ENCODE measurements at places on chromosomes 4 and X. TPM values are rescaled to one million over a fixed set of nuclear protein-coding genes. Genes with fewer than 3 reads are reported as not detected.

Gene TENM3
- not detected for total RNA-seq

Gene ADAM29
- total RNA-seq, result not detected

Gene MSMO1
- 67.1 TPM for total RNA-seq

GRCh38 chr4:96833831-96834230 lies 993.9 kb downstream of the PDHA2 start:
- no peaks in the 10 kb centered on the region for H3K27me3 ChIP-seq
- no peaks in the 10 kb centered on the region for H3K4me1 ChIP-seq
- DNase-seq, result no peak
- H3K36me3 ChIP-seq, result no peaks in the 10 kb centered on the region

- H3K4me3 ChIP-seq, result no peak overlapping the region
- peaks cover 2% of the 10 kb centered on the region for H3K36me3 ChIP-seq
- DNase-seq, result no peak
- H3K27me3 ChIP-seq, result no peaks in the 10 kb centered on the region
- H3K4me1 ChIP-seq, result peaks cover 8% of the 10 kb centered on the region
Measured at GRCh38 chrX:129836827-129837226, 6.9 kb downstream of the ZDHHC9 start.

DNA sequence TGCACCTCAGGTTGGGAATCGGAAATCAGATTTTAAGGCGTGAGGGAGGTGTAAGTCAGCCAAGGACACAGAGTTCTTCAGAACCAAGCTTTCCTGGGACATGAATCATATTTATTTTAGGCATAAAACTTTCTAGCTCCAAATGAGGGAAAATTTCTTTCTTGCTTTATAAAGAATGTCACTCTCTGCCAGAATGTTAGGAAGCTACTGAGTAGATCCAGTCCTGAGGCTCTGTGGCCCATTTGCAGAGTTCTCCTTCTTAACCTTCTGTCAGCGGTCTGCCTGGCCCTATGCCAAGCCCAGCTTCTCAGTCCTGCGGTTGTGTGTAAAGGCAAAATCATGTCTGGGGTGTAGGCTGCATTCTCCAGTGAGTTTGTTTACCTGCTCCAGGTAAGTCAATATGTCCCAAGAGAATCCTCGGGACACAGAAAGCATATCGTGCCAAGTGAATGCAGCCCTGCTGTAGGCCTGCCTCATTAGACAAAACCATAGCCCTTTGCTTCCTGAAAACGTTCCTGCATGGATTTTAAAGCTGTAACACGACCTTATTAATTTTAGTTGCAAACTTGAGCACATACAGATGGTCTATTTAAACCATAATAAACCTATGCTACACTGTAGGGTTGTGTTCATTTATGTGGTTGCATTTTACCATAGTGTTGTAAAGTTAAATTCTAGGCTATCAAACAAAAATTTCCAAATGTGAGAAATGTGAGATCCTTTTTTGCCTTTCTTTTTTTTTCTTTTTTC lies 29.2 kb upstream of the CCNI start:
- H3K4me1 ChIP-seq, result peaks cover 9% of the 10 kb centered on the region
- H3K4me3 ChIP-seq, result no peak overlapping the region
- no peak overlapping the region for H3K27ac ChIP-seq
- H3K27me3 ChIP-seq, result peaks cover 9% of the 10 kb centered on the region
- no peak for DNase-seq

GRCh38 chr4:3320361-3321023 lies 27.7 kb downstream of the RGS12 start:
- H3K27ac ChIP-seq, result no peak overlapping the region
- H3K4me3 ChIP-seq, result no peak overlapping the region
- H3K36me3 ChIP-seq, result peaks cover 5% of the 10 kb centered on the region

GRCh38 chr4:24799544-24800324 lies 4.4 kb downstream of the SOD3 start:
- H3K27ac ChIP-seq, result no peak overlapping the region
- no peak overlapping the region for H3K4me3 ChIP-seq
- H3K36me3 ChIP-seq, result no peaks in the 10 kb centered on the region
- peaks cover 38% of the 10 kb centered on the region for H3K27me3 ChIP-seq

GRCh38 chr4:14130551-14130950 lies 503.0 kb upstream of the BOD1L1 start:
- H3K27me3 ChIP-seq, result no peaks in the 10 kb centered on the region
- no peaks in the 10 kb centered on the region for H3K4me1 ChIP-seq
- H3K4me3 ChIP-seq, result no peak overlapping the region

GRCh38 chr4:44320833-44321232 lies 127.8 kb downstream of the KCTD8 start:
- H3K4me3 ChIP-seq, result no peak overlapping the region
- no peaks in the 10 kb centered on the region for H3K27me3 ChIP-seq
- no peak for DNase-seq
- no peaks in the 10 kb centered on the region for H3K4me1 ChIP-seq

- no peaks in the 10 kb centered on the region for H3K36me3 ChIP-seq
- no peaks in the 10 kb centered on the region for H3K27me3 ChIP-seq
- no peak overlapping the region for H3K27ac ChIP-seq
Measured at GRCh38 chrX:24231641-24232179, 82.2 kb downstream of the SUPT20HL2 start.

DNA sequence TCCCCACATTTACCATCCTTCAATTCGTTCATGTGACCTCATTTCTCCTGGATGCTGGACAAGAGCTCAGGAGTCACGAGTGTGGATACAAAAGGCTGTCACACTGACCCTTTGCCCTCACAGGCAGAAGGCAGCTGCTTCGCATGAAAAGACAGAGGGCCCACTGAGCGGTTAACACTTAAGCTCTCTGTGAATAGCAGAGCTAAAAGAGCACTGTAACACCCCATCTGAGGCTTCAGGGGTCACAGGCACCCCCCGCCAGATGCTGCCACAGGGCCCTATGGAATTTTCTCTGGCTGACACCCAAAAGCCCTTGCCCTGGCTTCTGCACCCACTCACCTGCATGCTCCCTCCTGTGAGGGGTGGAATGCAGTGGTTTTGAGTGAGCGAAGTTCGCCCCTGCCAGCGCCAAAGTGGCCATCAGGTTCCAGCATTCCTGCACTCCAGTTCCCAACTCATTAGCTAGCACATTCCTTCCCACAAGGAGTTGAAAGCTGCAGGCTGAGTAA lies 360.9 kb downstream of the PPP3CA start:
- H3K4me1 ChIP-seq, result no peaks in the 10 kb centered on the region
- no peak overlapping the region for H3K27ac ChIP-seq
- H3K27me3 ChIP-seq, result no peaks in the 10 kb centered on the region
- H3K4me3 ChIP-seq, result no peak overlapping the region

DNA sequence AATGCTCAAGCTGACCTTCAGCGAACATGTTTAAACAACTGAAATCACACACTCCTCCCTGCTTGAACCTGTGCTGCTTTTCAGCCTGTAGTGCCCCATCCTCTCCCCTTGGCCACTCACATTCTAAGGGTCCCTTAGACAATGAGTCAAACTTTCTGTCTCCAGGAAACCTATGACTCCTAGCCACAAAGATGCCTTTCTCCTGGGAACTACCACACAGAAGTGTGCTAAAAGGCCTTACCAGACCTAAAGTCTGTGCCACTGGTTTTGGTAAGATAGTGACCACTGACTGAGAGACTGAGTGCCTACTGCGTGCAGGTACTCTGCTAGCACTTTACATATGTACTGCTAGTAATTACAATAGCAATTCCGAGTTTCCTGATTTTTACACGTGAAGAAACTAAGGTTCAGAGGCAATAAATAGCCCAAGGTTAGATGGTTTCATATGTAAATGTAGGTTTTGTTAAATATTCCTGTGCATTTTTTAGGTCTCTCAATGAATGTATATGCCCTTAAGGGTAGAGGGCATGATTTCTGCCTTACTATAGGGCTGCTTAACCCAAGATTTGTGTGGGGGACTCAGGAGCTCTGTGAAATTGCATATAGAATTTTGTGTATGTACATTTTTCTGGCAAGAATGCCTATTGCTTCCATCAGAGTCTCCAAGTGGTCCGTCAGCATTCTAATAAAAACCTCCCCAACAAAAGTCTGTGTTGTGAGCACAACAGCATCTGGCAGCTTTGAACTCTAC lies 71.1 kb downstream of the NSG1 start:
- H3K27ac ChIP-seq, result no peak overlapping the region
- H3K4me1 ChIP-seq, result peaks cover 31% of the 10 kb centered on the region
- no peaks in the 10 kb centered on the region for H3K27me3 ChIP-seq
- no peak overlapping the region for H3K4me3 ChIP-seq
- DNase-seq, result no peak

GRCh38 chr4:8472158-8472688 lies 31.6 kb downstream of the TRMT44 start:
- H3K4me1 ChIP-seq, result no peaks in the 10 kb centered on the region
- no peak for DNase-seq
- H3K4me3 ChIP-seq, result no peak overlapping the region
- H3K36me3 ChIP-seq, result peaks cover 25% of the 10 kb centered on the region

GRCh38 chr4:55087009-55087912 lies 38.1 kb downstream of the KDR start:
- H3K4me1 ChIP-seq, result no peaks in the 10 kb centered on the region
- H3K36me3 ChIP-seq, result no peaks in the 10 kb centered on the region
- no peak for DNase-seq
- no peak overlapping the region for H3K4me3 ChIP-seq

DNA sequence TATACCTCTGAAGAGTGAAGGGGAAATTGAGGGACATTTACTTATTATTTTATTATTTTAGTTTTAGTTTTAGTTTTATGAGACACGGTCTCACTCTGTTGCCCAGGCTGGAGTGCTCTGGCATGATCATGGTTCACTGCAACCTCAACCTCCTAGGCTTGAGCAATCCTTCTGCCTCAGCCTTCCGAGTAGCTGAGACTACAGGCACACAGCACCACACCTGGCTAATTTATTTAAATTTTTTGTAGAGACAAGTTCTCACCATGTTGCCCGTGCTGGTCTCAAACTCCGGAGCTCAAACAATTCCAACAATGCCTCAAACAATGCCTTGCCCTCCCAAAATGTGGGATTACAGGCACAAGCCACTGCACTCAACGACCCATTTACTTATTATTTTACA lies 68.4 kb upstream of the BMP2K start:
- H3K27ac ChIP-seq, result no peak overlapping the region
- no peak overlapping the region for H3K4me3 ChIP-seq
- no peaks in the 10 kb centered on the region for H3K36me3 ChIP-seq
- H3K27me3 ChIP-seq, result no peaks in the 10 kb centered on the region

- no peaks in the 10 kb centered on the region for H3K4me1 ChIP-seq
- H3K4me3 ChIP-seq, result no peak overlapping the region
- no peak for DNase-seq
- H3K27ac ChIP-seq, result no peak overlapping the region
- no peaks in the 10 kb centered on the region for H3K36me3 ChIP-seq
- no peaks in the 10 kb centered on the region for H3K27me3 ChIP-seq
Measured at GRCh38 chr4:173685831-173686210, 155.8 kb upstream of the HAND2 start.

- no peaks in the 10 kb centered on the region for H3K4me1 ChIP-seq
- peaks cover 2% of the 10 kb centered on the region for H3K27me3 ChIP-seq
Measured at GRCh38 chr4:108799306-108799705, 36.5 kb upstream of the ETNPPL start.

DNA sequence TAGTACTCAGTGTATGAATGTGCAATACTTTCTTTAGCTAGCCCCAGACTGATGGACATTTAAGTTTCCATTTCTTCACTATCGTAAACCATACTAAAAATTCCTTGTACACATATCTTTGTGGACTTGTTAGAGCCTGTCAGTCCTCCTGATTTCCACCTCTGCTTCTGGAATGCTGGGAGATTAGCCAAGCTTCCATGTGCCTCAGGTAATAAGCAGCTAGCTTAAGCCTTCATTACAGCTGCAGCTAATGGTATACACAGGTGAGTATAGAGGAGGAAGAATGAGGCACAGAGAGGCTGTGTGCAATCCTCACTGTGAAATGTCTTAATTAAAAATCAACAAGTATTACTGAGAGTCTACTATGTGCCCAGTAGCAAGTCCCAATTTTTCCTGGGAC lies 9.8 kb downstream of the SMIM9 start:
- H3K4me1 ChIP-seq, result peaks cover 16% of the 10 kb centered on the region
- H3K27ac ChIP-seq, result no peak overlapping the region
- DNase-seq, result no peak
- H3K27me3 ChIP-seq, result no peaks in the 10 kb centered on the region

GRCh38 chr4:144591401-144591800 lies 54.6 kb upstream of the HHIP start:
- H3K27me3 ChIP-seq, result no peaks in the 10 kb centered on the region
- H3K4me1 ChIP-seq, result no peaks in the 10 kb centered on the region
- H3K4me3 ChIP-seq, result no peak overlapping the region
- H3K27ac ChIP-seq, result no peak overlapping the region

Measured in activated CD4-positive, alpha-beta memory T cell treated with anti-CD3 and anti-CD28 coated beads for 36 hours (primary cell).